ENCODE measurements at places on chromosomes 5 and 9.

- DNase-seq: no peak
These were observed 768 bp downstream of the YTHDC2 start for GRCh38 chr5:113514289-113514635.

DNA sequence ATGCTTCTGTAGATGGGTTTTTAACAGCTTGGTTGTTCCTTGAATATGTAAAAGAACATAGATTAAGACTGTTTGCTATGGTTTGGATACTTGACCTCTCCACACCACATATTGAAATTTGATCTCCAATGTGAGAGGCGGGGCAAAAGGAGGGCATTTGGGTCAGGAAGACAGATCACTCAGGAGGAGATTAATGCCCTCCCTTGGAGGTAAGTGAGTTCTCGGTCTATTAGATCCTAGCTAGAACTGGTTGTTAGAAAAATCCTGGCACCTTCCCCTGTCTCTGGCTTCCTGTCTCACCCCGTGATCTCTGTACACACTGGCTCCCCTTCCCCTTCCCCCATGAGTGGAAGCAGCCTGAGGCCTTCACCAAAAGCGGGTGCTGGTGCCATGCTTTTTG lies 281.1 kb upstream of the ANKRD55 start:
- DNase-seq: no peak

DNA sequence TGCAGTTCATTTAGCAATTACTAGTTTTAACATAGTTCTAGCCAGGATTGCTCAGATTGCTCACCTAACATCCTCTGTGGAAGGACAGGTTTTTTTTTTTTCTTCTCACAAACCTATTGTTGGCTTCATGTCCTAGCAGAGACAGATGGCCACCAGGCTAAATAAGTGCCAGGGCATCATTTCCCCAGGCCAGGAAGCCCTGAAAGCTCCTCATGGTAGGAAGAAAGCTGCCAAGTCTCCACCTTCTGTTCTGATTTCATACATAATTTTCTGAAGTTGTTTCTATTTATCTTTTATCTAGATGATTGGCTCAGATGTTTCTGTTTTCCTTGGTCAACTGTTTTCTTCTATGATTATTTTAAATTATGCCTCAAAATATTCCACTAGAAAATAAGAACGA lies 31.0 kb downstream of the EFCAB9 start:
- DNase-seq: no peak

- DNase-seq: no peak
These were observed 38.0 kb upstream of the MROH2B start for GRCh38 chr5:41109186-41109585.

DNA sequence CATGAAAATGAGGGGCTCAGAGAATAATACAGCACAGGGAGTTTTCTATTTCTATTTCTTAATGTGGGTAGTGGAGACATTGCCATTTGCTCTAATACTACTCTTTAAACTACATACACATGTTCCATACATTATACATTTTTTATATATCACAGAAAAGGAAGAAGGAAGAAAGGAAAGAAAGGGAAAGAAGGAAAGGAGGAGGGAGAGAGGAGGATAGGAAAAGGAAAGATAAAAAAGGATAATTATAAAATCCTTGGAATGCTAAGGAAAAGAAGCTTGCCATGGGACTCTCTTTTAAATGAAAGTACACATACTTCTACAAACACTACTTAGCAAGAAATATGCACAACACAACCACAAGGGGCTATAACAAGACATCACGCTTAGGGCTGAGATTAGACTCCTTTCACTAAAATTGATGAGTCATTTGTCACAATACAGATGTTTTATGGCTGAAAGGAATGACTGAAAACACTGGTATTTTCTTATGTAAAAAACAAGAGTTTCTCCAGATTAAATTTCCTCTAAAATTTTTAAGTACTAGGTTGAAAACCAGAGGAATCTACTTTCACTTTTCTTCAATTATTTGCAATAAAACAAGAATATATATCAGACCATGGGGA lies 219.8 kb downstream of the ARL15 start:
- no peak for DNase-seq

DNA sequence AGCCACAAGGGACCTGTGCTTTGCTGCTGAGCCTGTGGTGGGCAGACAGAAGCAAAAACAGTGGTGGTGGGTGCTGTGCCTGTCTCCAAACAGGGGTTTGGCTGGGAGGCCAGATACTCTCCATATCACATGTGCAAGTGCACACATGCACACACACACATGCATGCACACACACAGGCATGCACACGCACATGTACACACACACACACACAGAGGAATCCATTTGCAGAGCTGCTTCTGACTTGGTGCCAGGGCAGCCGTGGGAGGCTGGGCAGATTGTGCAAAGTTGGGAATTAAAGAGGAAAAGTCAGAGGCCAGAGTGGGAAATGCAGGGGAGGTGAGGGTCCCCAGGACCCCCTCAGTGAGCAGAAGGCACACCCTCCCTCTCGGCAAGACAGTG lies 71.3 kb downstream of the NTNG2 start:
- no peak for DNase-seq

- DNase-seq: no peak
These were observed at the start of gene GBGT1 for GRCh38 chr9:133163504-133164172. Gene GBGT1 (minus strand): TSS chr9:133163914. CDS start chr9:133162412, 1,502 bp downstream.

GRCh38 chr5:176596689-176597416 lies 13.1 kb downstream of the GPRIN1 start:
- peak; percentile 39 for DNase-seq

GRCh38 chr5:79436224-79436623 lies 77.7 kb downstream of the HOMER1 start:
- DNase-seq: no peak

GRCh38 chr9:36550135-36550534 lies 22.6 kb upstream of the MELK start:
- DNase-seq: no peak

DNA sequence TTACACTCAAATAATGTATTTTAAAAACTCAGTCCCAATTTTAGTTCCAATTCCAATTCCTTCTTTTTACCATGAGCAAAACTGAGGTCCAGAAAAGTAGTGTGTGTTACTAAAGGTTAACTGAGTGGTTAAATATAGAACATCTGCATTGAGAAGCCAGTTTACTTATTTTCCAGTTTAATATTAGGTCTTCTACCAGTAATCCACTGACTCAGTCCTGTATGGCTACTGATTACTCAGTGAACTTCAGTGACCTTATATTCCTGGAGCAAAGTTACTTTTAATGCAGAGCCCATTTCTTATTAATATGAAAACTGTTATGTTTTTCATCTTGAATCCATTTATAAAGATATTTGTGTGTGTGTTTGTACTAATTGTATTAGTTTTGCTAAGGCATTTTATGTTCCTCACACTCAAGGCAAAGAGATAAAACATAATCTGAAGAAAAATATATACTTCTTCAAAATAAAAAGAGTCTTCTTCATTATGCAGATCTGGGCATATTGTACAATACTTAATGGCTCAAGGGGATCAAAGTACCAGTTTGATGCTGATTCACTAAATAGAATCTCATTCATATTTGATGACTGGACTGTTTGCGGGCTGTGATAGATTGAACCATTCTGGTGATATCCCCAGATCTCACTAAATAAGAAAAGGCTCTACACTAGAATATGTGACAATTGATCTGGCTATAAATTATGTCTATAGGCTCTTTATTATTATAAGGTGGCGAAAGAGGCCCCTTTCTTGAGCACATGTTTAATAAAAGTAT lies 60.8 kb downstream of the DMXL1 start:
- no peak for DNase-seq

- DNase-seq: no peak
These were observed 21.0 kb upstream of the RALGDS start for GRCh38 chr9:133141833-133142595.

- no peak for DNase-seq
These were observed 22.6 kb upstream of the MAMDC2 start for GRCh38 chr9:70020991-70021571.

GRCh38 chr5:157485811-157486210 lies 25.8 kb downstream of the NIPAL4 start:
- DNase-seq: no peak

- no peak for DNase-seq
These were observed 49.9 kb downstream of the ITGA1 start for GRCh38 chr5:52837591-52838001.

DNA sequence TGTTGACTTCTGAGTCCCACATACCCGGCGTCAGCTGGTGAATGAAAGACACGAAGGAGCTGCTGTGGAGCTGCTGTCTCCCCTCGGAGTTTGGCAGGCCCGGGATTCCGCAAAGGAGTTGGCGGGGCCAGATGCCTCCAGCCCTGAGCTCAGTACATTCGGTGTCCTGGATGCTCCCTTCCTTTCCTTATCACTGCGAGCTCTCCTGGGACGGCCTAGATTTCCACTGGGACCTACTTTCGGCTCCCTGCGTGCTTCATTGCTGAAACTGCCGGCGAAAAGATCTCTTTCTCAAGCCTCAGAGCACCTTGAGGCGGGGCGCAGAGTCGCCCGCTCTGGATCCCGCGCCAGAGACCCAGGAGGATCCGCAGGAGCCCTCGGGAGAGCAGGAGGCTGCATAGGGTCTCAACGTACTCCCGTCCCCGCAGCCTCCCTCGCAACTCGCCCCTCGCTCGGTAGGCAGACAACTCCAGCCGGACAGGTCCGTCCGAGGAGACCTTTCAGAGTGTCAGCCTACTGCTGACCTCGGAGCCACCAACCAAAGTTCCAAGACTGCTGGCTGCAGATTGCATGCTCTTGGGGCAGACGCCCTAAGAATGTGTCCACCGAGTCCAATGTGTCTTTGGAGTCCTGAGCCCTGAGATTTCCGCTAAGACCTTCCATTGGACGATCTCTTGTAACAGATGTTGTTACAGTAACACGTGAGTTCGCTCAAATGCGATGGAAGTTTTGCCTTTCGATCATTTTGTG lies 6.1 kb downstream of the ANXA2R start:
- DNase-seq: no peak

DNA sequence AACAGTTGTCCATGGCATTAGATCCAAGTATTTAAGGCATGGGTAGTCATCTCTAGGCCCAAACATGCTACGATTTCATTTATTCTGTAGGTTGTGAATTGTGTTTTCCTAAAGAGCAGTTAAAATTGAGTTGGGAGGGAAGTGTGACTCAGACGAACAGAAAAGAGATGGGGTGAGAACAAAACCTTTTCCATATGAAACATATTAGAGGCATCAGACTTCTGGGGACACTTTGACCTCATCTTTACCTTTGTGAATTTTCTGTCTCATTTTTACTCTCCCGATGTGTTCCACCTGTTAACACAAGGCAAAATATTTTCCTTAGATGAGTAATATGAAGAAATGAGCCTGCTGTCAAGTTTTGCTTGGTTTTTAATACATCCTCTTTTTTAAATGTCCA lies 181.3 kb downstream of the ESM1 start:
- DNase-seq: no peak

- no peak for DNase-seq
These were observed 13.6 kb downstream of the ARHGAP26 start for GRCh38 chr5:142783601-142784341.

DNA sequence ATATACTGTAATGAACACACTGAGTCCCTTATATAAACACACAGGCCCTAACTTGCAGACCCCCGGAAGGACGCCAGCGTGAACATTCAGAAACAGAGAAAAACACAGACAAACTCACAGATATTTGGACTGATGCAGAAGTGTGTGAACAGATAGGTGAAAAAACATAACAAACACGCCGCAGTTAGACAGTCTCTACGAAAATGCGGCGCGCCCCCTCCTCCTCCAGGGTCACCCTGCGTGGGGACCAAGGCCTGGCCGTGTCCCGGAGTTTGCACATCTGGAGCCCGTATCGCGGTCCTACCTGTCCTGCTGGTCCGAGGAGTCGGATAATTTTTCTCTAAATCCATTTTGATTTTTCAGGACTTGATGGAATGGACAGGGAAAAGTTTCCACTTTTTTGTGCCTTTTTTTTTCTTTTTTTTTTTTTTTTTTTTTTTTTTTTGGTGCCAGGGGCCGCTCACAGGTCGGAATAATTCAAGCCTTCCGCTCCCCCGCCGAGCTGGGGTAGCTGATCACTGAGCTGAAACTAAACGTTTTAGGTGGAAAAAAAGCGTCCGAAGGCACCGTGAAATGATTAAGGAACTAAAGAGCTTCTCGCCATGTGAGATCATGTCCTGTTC lies at the start of gene PAX5:
Gene PAX5 (minus strand): TSS at position 587 of the 623 bp plus-strand sequence. CDS start 237 bp downstream, at position 350.
- DNase-seq: no peak

DNA sequence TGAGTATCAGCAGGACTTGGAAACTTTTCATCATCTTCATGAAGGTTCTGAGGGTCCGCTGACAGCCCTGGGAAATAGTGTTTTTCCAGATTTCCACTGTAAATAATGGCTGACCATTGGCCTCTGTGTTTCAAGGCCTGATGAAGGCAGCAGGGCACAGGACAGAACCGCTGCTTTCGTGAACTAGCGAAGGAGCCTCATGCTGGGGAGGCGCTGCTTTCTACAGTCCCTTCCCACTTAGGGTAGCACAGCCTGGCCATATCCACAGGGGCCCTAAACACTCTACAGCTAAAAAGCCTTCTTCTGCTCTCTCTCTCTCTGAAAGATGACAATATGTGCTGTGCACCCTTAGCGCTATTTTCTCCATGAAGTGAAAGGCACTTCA lies 118.2 kb downstream of the MED27 start:
- no peak for DNase-seq

DNA sequence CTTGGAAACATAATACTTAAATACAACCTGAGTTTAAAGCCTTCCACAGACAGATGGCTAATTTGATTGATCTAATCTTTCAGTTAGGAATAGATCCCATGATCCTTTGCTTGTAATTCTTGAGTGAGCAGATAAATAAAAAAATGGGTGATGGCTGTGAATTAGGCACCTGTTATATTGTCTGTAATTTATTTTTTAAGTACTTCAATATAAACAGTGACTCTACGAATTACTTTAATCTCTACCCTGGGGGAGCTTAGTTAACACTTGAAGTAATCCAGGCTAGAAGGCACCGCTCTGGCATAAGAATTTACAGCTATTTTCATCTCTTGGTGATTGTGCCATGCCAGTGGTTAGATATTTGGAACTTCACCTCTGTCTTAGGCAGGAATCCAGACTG lies 9.0 kb downstream of the EGFLAM start:
- DNase-seq: no peak

DNA sequence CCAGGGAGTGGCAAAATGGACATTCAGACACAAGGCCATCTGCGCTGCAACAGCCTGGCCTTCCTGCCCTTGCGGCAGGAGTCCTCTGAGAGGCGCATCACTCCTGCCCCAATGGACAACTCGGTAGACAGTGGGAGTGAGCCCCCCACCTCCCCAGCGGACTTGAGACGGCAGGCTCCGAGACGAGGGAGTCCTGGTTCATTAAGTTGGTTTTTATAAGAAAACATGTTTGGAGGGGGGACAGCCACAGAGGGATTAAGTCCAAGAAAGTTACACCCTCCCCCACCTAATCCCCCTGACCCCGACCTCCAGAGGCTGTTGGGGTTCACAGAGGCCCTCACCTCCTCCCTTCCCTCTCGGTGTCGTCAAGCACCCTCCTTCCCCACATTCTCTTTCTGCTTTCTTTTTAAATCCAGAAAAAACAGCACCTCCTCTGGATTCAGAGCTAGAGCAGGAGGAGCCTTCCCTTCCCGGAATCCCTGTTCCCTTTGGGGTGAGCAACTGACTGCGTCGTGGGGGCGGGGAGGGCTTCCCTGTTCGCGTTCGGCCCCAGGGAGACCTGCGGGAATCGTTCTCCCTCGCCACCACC lies 1.8 kb upstream of the EGR1 start:
- no peak for DNase-seq

GRCh38 chr9:1917396-1917935 lies 97.7 kb upstream of the SMARCA2 start:
- no peak for DNase-seq
